ENCODE measurements at places on chromosomes 3 and 15. TPM values are rescaled to one million over a fixed set of nuclear protein-coding genes. Genes with fewer than 3 reads are reported as not detected.

Gene RASGRF1
- total RNA-seq = not detected

Gene LYZL4
- total RNA-seq = not detected

Gene GPR27
- total RNA-seq = not detected

Gene HLTF
- 56.9 TPM for total RNA-seq

Gene PTPRG
- 41.0 TPM for total RNA-seq

Gene TGM5
- total RNA-seq = not detected

Gene PP2D1
- total RNA-seq = not detected

Gene FOXB1
- not detected for total RNA-seq

Gene RARRES1
- total RNA-seq = 4.9 TPM

Gene TTLL13
- 0.04 TPM for total RNA-seq

Gene SENP8
- 2.2 TPM for total RNA-seq

Gene PPP2R3A
- 7.5 TPM for total RNA-seq

Gene GCSAM
- total RNA-seq = not detected

Gene REC114
- total RNA-seq = not detected

Gene SLC9C1
- total RNA-seq = under 0.01 TPM

- no peak for DNase-seq
Measured at GRCh38 chr15:64146885-64147681, 4.4 kb upstream of the SNX22 start.

DNA sequence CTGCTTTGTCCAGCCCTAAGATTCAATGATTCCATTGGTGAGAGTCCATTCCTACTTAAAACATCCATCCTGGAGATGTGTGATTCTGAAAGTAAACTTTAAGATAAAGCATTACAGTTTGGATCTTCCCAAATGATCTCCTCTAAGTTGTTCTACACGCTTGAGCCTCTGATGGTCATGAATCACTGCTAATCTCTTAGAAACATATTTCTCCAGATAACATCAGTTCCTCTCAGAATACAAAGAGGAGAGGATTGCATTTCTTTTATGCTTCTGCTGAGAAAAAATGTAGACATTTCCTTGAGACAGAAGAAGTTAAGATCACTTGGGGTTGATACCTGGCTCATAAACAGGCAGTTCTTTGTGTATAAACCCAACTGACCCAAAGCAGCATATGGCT lies 281.2 kb upstream of the DPH6 start:
- peak; percentile 22 for DNase-seq

- no peak for DNase-seq
Measured at GRCh38 chr3:7562892-7563291, 702.0 kb downstream of the GRM7 start.

DNA sequence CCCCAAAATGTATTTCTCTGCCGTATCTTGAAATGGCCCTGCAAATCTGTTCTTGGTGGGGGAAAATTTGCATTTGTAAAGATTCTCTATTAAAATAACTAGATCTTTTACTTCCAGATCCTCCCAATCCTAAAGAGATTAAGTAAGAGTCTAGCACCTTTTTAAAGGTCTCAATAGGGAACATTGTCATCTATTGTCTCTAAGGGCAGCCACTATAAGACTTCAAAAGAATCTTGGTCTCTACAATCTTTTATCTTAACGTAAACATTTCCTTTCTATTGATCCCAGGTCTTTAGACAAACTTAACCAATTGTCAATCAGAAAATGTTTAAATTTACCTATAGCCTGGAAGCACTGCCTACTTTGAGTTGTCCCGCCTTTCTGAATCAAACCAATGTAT lies 1313.3 kb downstream of the ROBO2 start:
- DNase-seq = no peak

- DNase-seq = no peak
Measured at GRCh38 chr15:39265261-39265660, 315.6 kb upstream of the THBS1 start.

- DNase-seq = peak; percentile 10
Measured at GRCh38 chr3:67384760-67385397, 269.5 kb downstream of the SUCLG2 start.

DNA sequence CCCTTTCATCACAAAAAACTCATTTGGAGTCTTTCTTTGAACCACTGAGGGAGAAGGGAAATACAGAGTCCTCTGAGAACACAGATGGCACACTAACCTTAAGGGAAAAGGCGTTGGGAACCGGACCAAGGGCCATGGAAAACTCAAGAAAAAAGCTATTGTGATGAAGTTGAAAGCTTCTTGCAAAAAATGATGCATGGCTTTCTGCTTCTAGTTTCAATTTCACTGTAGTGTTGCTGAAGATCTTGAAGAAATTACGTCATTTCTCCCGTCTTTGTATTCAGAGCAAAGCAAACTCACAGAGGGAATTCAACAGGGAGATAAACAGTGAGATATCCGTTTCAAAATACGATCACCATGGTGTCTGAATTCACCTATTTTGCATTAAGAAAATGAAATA lies 642.3 kb upstream of the ADAMTS9 start:
- no peak for DNase-seq

GRCh38 chr15:93358166-93359059 lies 269.4 kb upstream of the RGMA start:
- DNase-seq = no peak

DNA sequence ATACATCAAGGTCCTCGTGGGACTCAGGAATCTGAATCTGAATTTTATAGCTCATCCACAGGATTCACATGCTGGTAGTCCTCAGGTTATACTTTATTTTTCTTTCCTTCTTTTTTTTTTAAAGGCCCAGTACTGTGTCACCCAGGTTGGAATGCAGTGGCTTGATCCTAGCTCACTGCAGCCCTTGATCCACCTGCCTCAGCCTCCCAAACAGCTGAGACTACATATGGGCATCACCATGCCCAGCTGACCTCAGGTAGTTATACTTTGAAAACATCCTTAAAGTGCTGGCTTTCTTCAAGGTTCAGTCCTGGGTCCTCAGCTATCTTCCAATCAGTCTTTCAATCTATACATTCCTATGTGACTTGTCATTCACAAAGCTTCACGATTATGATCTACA lies 38.2 kb downstream of the SNX4 start:
- no peak for DNase-seq

DNA sequence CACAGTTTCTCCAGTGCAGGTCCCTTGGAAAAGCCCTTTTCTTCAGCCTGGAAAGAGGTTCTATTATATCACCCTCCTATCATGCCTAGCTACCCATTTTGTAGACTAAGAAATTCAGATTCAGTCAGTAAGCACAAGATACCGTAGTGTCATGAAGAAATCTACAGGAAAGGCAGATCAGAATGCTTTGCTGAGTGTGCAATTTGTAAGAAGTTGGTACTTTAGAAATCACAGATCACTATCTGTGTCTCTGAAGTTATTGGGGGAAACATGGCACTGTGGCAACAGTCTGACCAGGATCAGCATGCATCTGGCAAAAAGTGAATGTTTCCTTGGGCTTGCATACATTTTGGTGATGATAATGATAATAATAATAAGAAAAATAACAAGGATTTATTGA lies 531.8 kb downstream of the EPHB1 start:
- DNase-seq = no peak

DNA sequence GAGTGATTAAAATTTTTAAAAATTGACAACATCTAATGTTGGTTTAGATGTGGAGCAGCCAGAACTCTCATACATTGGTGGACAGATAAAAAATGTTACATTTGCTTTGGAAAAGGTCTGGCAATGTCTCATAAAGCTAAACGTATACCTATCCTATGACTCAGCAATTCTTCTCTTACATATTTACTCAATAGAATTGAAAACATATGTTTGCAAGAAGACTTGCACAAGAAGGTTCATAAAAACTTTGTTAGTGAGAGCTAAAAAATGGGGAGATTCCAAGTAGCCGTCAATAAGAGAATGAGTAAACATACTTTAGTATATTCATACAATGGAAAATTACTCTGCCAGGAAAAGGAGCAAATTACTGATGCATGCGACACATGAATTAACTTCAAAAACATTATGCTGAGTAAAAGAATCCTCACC lies 30.0 kb downstream of the MASP1 start:
- no peak for DNase-seq

DNA sequence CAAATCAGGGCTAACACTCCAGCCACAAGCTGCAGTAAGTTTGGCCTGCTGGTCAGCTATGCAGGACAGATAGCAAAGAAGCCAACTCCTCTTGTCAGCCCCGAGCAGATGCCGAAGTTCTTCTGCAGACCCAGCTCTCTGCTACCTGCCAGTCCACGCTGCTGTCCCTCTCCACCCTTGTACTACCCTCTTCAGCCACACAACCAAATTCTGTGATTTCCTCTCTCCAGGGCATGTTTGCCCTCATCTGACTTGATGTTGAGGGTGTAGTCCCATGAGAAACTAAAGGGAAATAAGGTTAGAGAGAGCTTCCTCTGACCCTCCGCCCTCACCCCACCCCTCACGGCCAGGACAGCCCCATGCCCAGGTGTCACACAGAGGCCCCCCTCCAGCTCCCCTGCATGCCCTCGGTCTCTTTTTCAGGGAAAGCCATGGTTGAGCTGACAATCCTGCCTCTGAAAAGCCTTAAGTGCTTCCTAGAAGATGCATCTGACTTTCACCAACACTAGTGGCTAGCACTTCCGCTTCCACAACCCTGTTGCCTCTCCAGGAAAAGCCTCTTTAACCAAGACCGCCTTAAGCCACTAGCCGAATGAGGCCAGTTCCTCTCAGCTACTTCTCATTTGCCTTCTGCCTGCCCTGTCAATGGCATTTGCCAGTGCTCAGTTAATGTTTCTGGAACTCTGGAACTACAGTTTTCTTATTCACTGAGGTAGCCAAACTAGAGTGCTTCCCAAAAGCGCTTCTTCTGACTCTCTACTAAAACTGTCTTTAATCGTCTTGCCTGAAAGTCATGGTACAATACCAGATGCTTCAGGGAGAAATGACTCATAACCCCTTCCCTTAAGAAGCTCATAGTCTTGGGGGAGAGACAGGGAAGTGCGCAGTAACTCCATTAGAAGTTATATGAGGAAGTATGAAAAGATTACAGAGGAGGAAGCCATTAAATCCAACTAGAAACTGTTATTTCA lies 300.4 kb upstream of the STT3B start:
- no peak for DNase-seq

GRCh38 chr15:99476413-99477222 lies 89.2 kb upstream of the MEF2A start:
- peak; percentile 68 for DNase-seq

DNA sequence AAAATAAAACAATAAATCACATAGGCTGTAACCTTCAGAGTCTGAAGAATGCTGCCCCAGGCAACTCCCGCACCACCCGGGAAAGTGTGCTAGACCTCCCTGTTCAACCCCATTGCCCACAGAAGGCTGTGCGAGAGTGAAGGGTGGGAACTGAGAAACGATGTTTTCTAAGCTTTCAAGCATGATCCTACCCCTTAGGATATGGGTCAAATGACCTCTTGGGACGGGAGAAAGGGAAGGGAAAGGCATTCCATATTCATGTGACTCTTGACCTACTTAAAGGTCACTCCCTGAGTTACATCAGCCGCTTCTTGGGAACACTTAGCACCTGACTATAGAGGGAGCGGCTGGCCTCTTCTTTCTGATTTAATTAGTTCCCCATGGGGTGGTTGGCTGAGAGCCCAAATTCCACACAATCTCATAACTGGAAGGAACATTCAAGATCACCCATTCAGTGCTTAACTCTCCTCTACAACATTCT lies 114.7 kb upstream of the SLC24A5 start:
- no peak for DNase-seq

DNA sequence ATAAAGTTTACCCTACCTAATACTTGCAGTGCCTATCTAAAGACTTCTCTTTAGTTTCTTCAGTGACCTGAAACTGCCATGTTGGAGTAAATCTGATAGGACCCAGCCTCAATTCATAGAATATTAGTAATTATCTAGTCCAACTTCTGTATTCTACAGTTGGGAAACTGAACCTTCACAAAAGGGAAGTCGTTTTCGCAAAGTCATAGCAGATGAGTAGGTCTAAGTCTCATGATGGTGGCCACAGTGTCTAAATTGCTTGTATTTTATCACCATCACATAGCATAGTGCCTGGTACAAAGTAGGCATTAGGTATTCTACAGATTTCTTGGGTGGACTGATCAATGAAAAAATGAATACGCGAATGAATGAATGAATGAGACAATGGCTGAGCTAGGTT lies 8.4 kb downstream of the GMNC start:
- DNase-seq = no peak

GRCh38 chr15:65954289-65954741 lies 85.0 kb downstream of the RAB11A start:
- peak; percentile 22 for DNase-seq

- DNase-seq = no peak
Measured at GRCh38 chr15:78343276-78344060, 3.3 kb downstream of the CRABP1 start.

- DNase-seq = no peak
Measured at GRCh38 chr15:63912061-63912615, 78.4 kb upstream of the HERC1 start.

GRCh38 chr3:144437989-144438388 lies 466.4 kb downstream of the DIPK2A start:
- no peak for DNase-seq

DNA sequence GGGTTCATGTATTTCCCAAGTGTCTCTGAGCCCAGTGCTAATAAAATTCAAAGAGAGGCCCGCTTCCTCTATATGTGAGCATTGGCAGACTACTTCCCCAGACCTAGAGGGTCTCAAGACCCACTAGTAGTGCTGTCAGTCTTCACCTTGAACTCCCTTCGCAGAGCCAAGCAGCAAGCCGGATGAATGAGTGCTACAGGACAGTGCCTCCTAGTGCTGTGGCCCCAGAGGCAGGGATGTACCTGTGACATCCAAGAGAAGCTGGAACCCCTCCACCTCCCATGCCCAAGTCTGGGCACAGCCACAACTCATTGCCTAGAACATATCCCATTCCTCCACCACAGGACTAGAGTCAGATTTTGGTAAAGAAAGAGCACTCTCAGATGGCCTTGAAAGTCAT lies 37.2 kb upstream of the MASP1 start:
- DNase-seq = no peak

- DNase-seq = no peak
Measured at GRCh38 chr3:10927551-10927950, 65.0 kb upstream of the SLC6A1 start.

DNA sequence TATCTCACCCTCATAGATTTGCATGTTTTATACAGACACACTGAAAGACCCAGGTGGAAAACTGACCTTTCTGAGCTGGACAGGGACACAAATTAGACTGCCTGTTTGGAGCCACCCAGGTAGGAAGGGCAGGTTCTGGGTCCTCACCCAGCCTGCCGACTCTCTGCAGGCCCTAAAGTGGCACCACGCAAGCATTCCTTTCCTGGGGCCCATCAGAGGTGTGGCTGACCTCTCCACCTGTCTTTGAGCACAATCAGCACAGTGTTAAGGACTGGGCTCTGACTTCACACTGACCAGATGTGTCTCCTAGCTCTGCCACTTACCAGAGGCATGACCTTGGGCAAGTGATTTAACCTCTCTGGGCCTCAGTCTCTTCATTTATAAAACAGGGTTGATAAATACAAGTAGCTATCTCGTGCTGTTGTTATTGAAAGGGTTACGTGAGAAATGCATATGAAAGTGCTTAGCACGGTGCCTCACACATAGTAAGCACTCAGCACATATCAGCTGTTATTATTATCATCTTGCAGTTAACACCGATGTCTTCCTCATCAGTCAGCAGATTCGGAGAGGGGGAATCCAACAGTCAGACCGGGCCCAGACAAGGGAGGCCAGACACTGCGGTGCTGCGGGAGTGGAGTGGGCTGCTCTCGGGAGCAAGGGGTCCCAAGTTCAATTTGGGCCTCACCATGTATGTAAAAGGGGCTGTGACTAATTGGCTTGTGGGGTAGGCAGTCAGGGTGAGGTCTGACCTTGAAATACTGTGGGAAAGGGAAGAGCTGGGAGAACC lies 2.0 kb upstream of the TBC1D2B start:
- no peak for DNase-seq
